ENCODE measurements at places on chromosomes 16 and 17.

DNA sequence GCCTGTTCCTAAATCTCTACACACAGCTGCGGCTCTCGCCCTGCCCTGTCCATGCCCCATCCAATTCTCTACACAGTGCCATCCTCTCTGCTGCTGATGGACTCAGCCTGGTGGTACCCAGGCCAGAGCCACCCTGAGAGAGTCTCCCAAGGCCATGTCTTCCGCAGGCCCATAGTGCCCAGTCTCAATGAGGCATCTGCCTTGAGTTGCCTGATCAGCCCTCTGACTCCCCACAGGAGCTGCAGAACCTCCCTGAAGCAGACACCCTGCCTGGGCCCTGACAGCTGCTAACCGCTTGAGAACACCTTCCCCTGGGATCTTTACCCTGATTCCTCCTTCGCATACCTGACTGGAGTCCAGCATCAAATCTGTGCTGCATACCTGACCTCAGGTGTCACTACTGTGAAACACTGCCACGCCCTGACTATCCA is 13.3 kb downstream of the TSPOAP1 start:
- no peak for DNase-seq

DNA sequence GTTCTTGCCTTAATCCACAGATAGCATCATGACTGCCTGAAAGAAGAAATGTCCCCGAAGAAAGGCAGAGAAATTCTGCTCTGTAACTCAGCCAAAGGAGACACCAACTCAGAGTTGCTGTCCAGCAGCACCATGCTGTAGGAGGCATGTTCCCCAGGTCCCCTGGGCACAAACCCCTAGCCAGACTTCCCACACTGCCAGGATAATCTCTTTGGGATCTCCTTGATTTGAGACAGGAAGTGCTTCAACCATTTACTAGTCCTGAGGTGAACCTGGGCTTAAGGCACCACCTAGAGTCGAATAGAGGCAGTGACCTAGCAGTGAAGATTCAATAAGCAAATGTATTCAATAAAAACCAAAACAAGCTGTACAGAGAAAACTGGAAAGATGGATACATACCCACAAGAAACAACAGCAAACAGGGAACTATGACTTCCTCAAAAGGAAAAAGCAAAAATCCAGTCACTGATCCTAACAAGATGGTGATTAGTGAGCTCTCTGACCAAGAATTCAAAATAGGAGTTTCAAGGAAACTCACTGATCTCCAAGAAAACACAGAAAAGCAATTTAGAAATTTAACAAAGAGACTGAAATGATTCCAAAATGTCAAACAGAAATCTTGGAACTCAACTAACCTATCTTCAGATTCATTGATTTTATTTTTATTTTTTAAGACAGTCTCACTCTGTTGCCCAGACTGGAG is 5.7 kb downstream of the OR4D2 start:
- DNase-seq = no peak

DNA sequence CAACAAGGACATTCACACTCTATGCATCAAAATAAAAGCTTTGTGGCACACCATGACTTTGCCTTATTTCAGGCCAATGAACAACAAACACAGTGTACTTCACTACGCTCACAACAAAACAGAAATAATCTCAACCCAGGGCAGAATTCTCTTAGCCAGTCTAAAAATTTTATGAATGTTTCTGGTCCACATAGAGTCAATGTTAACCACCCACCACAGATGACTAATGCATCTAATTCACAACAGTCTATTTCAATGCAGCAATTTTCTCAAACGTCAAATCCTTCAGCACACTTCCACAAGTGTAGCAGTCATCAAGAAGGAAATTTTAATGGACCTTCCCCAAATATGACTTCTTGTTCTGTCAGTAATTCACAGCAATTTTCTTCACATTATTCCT is 101.7 kb downstream of the CHD9 start:
- peak; percentile 50 for DNase-seq

GRCh38 chr16:57643147-57643874 is 14.9 kb downstream of the ADGRG1 start:
- DNase-seq = peak; percentile 72

DNA sequence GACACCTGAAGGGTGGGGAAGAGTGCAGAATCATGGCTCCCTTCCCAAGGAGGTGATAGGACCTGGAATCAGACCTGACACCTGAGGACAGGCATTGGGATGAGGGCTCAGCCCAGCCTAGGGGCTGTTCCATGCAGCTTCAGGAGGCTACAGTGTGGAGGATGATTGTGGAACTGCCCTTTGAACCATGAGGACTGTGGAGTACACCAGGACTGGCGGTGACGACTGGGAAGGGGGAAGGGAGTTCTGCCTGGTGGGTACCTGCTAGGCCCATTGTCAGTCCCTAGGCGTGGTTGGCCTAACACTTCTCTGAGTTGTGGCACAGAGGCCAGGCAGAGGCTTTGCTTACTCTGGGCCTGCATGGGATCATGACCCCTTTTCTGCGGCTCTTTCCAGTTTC is 76.1 kb downstream of the MPRIP start:
- no peak for DNase-seq

DNA sequence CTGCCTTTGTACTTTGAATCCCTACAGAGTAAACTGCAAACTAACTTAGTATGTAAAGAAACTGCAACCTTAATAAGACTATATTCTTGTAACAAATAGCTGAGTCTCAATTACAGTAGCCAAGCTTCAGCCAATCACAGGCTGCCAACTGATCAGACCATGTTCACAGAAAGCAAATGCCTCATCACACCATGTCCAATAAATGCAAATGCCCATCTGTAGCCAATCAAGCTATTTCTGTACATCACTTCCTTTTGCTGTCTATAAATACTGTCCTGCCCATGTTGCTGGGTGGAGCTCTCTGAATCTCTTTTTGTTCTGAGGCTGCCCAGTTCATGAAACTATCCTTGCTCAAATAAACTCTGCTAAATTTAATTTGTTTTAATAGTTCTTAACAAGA is 531.7 kb upstream of the TOM1L1 start:
- no peak for DNase-seq

DNA sequence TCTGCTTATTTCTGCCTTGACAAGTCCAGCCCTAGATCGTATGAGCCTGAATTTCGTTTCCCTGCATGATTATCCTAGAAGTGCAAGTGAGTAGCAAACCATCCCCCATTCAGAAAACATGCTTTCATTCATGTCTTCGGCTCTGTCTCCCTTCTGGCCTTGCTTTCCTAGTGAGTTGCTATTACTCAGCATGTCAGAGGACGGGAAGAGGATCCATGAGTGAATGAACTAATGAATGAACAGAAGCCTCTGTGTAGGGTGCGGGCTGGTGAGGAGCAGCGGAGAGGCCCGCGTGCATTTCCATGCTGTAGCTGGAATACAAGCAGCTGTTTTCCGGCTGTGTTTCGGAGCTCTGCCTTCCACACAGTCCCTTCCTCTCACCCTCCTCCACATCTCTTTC is 155.7 kb upstream of the NOL11 start:
- no peak for DNase-seq

- DNase-seq = no peak
Observed at GRCh38 chr17:63486317-63487013, 9.6 kb downstream of the ACE start.

DNA sequence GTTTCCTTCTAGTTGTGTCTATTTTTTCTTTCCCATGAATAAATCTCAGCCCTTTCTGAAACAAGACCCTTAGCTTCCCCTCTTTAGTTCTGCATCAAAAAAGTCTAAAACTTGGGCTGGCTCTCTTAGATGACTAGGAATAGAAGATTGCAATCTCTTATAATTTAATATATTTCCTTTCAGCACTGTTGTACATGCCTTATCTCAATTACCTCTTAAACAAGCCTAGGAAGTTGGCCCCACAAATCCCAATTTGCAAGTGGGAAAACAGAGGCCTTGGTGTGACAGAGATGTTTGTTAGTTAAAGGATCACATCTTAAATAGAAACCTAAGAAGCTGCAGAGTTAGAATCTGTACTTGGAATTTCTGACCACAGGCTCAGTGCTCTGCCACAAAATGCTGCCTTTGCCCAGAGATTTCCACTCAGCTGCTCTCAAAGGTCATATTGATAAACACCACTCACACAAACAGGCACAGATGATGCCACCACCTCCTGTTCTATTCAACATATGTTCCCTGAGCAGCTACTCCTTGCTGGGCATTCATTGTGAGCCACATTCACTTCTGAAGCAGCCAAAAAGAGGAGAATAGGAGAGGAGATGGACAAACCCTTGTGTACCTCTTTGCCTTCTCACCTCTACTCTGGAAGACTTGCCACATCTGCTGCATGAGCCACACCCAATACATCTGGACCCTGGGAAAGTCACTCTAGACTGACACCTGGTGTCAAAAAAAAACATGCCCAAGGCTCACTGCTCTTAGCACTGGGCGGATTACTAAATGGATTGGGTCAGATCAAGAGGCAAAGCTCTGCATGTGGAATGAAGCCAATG is 5.5 kb downstream of the CCDC182 start:
- DNase-seq = no peak

DNA sequence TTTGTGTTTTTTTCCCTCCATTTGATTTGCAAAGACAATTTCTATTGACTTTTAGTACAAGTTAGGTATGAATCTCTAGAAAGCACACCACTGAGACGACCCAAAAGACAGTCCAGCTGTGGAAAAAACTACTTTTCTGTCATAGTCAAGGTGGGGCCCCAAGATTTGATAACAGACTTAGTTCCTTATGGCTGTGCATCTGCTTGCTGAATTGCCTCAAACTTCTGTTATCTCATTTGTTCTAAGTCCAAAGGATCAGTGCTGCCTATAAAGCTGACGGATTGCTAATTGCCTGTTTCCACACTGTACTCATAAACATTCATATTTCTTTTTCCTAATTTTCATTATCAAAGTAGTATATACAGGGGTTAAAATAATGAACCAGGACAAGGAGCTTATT is 180.8 kb downstream of the SPECC1 start:
- no peak for DNase-seq

DNA sequence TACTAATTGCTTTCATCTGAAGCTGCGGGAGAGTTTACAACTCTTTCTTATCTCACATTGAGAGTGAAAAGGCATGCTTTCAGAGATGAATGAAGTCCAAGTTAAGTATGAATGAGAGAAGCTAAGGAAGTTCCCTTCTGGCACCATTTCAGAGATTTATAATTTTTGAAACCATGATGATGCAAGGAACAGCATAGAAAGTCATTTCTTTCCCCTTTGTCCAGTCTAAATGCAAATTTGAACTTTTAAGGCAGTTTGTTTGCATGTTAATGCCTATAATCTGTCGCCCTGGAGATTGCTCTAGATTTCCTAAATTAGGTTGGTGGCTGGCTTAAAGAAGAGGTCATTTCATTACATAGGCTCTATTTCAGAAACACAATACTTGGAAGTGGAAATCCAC is 594.8 kb upstream of the GOT2 start:
- DNase-seq = no peak

DNA sequence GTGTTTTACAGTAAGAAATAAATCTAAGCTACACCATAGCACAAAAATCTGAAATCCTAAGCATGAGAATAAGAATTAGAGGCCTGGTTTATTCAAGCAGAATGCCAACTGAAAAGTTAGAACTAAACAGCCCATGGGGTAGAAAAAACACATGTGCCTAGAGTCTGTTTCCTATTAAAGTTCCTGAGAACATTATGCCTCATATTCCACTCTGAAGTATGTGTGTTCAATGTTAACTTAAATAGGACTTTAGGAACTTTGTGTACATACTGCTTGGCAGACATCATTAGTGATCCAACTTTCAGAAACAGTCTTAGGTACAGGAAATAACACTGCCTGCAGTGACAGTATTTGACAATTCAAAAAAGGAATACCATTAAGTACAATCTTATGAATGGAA is 18.2 kb downstream of the HEATR6 start:
- no peak for DNase-seq

DNA sequence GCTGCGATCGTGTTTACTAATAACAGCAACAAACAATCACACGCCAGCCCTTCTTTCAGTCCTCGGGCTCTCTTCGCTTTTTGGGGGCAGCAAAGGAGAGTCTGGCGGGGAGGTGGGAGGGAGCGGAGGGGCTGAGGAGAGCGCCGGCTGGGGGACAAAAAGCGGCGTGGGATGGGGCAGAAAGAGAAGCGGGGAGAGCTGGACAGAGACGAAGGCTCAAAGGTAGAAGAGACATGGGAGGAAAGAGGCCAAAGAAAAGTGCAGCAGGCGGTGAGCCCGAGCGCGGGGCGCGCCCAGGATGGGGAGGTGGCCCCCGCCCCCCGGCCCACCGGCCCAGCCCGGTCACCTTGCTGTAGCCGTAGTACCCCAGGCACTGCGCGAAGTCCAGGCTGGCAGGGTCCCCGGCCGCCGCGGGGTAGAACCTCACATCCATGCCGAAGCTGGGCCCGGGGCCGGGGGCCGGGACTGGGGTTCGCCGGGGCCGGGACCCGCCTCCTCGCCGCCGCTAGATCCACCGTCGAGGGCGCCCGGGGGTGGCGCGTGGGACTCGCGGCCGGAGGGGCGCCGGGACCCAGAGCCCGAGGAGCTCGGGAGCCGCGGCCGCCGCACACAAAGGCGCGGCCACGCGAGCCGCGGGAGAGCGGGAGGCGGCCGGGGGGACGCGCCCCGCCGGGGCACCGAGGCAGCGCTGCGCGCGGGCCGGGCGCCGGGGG is 496 bp downstream of the TOX3 start:
- no peak for DNase-seq

GRCh38 chr17:31310886-31311285 is 3.0 kb downstream of the EVI2B start:
- no peak for DNase-seq

- peak; percentile 64 for DNase-seq
Observed at GRCh38 chr16:24504472-24505345, 34.7 kb upstream of the RBBP6 start.
